ENCODE measurements at places on chromosomes 6 and 20.

DNA sequence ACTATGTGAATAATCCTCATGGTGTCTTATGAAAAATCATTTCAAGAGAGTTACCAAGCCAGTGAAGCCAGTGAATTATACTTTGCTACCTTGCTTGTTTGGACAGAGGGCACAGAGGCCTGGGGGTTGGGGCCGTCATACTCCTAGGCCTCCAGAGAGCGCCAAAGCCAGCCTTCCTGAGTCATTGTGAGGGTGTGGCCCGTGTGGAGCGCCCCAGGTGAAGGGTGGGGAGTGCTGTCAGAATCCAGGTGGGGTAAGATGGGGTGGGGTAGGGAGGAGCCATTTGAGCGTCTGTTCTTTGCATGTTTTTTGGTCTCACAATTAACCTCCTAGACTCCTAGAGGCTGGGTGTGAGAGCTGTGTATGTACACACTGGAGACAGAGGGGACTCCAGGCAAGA is 71.1 kb downstream of the PERP start:
- DNase-seq = no peak

DNA sequence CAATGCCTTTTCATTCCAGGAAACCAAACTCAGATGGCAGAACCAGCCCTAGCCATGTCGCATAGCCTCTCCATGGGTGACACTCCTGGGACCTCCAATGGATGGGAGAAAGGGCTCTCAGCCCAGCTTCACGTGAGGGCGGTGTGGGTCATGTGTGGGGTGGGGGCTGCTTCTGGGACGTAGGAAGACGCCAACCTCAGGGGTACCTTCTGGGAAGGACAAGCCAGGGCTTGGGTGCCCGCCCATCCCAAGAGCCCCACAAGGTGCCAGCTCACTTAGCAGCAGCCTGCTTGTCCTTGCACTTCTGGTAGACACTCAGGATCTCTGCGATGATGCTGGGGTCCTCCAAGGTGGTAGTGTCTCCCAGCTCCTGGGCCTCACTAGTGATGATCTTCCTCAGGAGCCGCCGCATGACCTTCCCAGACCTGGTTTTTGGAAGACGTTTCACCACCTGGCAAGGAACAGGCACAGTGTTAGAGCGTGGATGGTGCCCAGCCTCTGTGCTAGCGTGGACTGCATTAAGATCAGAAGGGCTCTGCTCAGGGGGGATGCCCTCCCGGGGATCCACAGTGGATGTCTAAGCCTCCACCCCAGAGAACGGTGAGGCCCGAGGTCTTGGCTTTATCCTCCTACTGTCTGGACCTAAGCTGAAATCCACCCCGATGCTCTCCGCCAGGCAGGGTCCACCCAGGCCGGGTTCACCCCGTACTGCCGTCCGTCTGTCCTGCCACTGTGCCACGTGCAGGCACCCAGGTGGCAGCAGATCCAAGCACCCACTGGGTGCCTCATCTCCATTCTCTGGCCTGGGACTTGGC is 15.1 kb upstream of the APMAP start:
- DNase-seq = no peak

DNA sequence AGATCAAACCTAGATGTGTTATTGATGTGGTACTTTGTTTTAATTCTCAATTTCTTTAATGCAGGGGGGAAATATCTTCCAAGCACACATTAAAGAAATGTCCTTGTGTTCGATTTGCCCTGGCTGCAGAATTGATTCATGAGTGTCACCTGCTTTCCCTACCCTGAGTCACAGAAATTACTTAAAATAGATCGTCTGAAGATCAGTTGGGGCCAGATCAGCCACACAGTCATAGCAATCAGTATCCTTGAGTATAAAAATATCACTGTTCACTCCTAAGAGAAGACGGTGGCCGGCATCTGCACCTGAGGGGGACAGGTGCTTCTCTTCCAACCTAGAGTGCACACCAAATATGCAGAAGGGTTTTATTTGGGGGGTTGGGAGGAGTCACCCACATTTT is 115.2 kb upstream of the RIN2 start:
- no peak for DNase-seq

DNA sequence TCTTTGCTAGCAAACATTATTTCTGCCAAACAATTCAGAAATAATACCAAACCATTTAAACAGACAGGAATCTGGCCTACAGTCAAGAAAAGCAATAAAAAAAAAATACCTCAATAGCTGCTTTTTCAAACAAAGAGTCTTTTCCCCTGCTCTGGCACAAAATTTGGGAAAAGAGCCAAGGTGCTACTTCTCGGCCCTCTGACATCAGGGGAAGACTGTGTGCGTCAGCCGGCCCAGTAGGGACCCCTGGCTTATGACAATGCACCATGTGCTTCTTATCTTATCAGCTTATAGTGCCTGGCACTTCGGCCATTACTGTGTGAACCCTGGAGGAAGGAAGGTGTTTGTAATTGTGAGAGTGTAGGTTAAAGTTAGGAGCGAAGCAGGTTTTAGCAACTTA is 89.4 kb downstream of the PDE10A start:
- no peak for DNase-seq

GRCh38 chr6:28522594-28523240 is 3.0 kb upstream of the GPX5 start:
- no peak for DNase-seq

GRCh38 chr6:84137051-84137375 is 90.4 kb downstream of the CEP162 start:
- DNase-seq = no peak

GRCh38 chr6:32445321-32445854 is 5.7 kb downstream of the HLA-DRA start:
- DNase-seq = no peak

GRCh38 chr6:99645986-99646385 is 39.4 kb downstream of the PRDM13 start:
- DNase-seq = no peak
